ENCODE measurements at places on chromosomes 3 and 15. TPM values are rescaled to one million over a fixed set of nuclear protein-coding genes. Genes with fewer than 3 reads are reported as not detected.

GRCh38 chr3:98906230-98906629, 4.7 kb upstream of the DCBLD2 start:
- H3K4me3 ChIP-seq, result no peak overlapping the region
- no peak for DNase-seq
- peaks cover 25% of the 10 kb centered on the region for H3K36me3 ChIP-seq
- peaks cover 14% of the 10 kb centered on the region for H3K27me3 ChIP-seq
- no peak overlapping the region for H3K27ac ChIP-seq

DNA sequence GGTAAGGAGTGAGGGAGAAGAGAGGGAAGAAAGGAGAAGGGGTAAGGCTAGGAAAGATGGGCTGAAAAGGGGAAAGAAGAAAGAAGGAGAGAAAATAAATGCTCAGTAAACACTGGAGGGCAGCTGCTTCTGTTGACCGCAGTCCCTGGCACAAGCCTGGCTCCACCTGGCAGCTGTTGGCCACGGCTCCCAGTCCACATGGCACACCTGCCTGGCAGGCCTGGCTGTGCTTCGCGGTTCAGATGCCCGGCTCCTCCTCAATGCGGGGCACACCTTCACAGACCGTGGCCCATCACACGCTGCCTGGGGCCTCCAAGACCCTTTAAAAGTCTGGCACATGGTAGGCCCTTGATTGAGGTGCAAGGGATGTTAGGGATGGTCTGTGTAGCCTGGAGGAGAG, 516.8 kb upstream of the PROK2 start:
- no peak overlapping the region for H3K4me3 ChIP-seq
- H3K36me3 ChIP-seq, result no peaks in the 10 kb centered on the region
- no peak overlapping the region for H3K27ac ChIP-seq
- H3K4me1 ChIP-seq, result peaks cover 51% of the 10 kb centered on the region
- peaks cover 5% of the 10 kb centered on the region for H3K27me3 ChIP-seq
- DNase-seq, result no peak

GABRR3 gene
- total RNA-seq, result not detected

CRYBG3 gene
- 12.6 TPM for total RNA-seq
